Muscle of leg (tissue), 16 donors: ENCODE measurements at places on chromosomes 4 and X. TPM values are rescaled to one million over a fixed set of nuclear protein-coding genes. Genes with fewer than 3 reads are reported as not detected.

The TBCK gene
- 25.4 TPM for polyA plus RNA-seq

- DNase-seq: no peak
Measured at GRCh38 chr4:47690611-47691010, 147.3 kb downstream of the CORIN start.

DNA sequence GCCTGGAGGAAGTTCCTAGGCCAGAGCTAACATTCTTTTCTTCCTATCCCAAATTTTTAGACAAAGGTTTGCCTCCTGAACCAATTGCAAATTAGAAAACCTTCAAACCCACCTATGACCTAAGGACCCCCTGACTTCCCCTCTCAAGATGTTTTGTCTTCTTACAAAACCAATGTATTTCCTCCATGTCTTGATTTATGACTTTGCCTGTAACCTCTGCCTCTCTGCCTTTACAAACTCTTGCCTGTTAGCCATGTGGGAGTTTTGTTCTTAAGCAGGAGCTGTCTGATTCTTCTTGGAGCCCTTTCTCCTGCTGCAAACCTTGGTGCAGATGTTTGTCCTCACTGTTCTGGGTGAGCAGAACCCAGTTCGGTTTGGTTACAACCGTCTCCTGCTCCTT lies 222.3 kb upstream of the BOD1L1 start:
- peak; percentile 14 for DNase-seq

The ART3 gene
- 21.7 TPM for polyA plus RNA-seq

- no peak for DNase-seq
Measured at GRCh38 chr4:2060611-2061185, 1.6 kb downstream of the NAT8L start.
